ENCODE measurements at places on chromosomes 5 and 9.

DNA sequence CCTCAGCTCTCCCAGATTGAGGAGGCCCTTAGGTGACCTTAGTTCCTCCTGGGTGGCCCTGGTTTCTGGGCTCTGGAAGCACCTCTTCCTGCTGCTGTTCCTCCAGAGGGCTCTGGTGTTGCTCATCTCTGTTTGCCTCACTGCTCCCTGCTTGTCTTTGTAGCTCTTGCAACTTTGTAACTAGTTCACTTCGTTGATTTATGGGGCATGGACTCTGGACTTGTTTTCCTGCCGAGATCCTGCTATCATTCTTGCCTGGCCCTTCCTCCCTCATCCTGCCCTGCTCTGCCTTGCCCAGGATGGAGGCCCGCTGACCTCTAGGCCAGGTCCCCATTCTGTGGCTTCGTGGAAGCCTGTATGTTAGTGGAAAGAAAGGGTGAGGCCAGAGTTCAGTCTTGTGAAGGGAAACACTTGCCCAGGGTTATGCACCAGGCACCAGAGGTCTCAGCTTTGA lies 169.3 kb downstream of the MACROH2A1 start:
- no peak for DNase-seq

GRCh38 chr5:142186857-142187594 lies 78.4 kb downstream of the NDFIP1 start:
- DNase-seq, result no peak

DNA sequence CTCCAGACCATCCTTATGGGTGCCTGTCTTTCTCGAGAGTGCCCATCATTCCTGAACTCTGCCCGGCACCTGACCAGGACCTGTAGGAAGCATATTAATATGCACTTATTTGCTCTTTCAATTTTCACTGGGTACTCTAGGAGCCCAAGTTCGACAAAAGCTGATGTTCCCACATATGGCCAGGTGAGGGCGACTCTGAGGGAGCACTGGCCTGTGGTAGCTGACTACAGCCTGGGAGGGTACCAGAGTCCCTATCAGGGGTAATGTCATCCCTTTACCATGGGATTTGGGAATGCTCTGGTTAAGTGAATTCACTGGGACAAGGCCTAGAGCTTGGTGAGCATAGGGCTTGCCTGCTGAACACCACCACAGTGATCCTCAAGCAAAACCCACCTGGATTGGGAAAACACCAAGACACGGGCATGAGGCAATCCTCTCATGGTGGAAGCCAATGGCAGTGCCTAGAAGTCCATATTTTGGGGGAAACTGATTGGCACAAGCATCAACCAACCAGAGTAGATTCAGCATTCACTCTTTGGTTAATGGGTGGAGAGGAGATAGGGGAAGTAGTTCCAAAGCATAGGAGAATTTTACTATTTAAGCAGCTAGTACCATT lies 112.2 kb downstream of the MTX3 start:
- DNase-seq, result peak; percentile 14

DNA sequence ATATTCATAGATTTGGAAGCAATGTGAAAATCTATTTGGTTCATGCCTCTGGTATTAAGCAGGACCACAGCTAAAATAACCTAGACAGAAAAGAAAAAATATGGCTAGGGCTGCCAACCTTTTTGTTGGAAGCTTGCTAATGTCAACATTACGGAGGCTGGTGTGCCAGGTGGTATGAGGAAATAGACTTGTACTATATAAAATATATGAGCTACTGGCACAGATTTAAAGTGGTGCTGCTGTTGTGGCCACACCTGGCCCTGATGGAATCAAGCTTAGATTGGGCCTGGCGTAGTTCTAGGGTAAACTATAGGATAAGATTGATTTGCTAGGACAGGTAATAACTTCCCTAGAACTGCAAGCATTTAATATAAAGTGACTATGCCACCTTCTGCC lies 10.6 kb upstream of the PARP8 start:
- DNase-seq, result no peak

DNA sequence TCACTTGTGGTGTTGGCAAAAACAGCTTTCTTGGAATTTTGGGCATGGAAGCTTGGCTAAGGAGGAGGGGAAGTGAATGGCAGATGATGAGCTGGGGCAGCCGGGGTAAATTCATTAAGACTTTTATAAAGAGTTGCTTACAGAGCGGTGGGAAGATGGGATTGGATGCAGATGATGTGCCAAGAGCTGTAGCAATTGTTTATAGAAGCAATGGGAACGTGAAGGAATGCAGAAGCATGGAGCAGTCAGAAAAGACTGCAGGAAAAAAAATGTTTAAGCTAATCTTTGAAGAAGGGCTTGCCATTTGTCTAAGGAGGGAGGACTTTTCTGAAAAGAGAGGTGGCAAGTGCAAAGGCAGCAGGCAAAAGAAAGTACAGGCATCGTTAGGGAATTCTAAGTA lies 86.6 kb upstream of the SHISAL2B start:
- no peak for DNase-seq

All from stimulated activated CD4-positive, alpha-beta T cell treated with anti-CD3 and anti-CD28 coated beads, Interleukin-1b, Interleukin-23, amount 100 ng/mL, for 1 hour (primary cell).